ENCODE measurements at places on chromosomes 6 and 20. TPM values are rescaled to one million over a fixed set of nuclear protein-coding genes. Genes with fewer than 3 reads are reported as not detected.

DNA sequence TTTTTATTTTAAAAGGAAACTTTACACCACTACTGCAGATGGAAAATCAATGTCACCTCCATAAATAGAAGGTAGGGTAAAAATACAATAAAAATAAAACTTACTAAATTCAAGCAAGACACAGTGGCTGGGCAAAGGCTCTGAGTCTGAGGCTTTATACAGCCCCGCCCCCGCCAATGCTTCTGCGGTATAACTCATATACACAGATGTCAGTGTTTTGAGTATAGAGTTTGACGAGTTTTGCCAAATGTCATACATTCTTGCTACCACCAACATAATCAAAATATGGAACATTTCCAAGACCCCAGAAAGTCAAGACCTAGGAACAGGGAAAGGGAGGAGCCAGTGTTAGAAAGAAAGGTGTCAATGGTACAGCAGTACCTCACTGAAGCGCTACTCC lies 12.8 kb downstream of the NFATC2 start:
- DNase-seq = no peak
- peaks cover 92% of the 10 kb centered on the region for H3K4me1 ChIP-seq
- no peaks in the 10 kb centered on the region for H3K27me3 ChIP-seq
- peaks cover 38% of the 10 kb centered on the region for H3K36me3 ChIP-seq
- H3K4me3 ChIP-seq = peak overlapping the region; percentile 84
- peak overlapping the region; percentile 99 for H3K27ac ChIP-seq

DNA sequence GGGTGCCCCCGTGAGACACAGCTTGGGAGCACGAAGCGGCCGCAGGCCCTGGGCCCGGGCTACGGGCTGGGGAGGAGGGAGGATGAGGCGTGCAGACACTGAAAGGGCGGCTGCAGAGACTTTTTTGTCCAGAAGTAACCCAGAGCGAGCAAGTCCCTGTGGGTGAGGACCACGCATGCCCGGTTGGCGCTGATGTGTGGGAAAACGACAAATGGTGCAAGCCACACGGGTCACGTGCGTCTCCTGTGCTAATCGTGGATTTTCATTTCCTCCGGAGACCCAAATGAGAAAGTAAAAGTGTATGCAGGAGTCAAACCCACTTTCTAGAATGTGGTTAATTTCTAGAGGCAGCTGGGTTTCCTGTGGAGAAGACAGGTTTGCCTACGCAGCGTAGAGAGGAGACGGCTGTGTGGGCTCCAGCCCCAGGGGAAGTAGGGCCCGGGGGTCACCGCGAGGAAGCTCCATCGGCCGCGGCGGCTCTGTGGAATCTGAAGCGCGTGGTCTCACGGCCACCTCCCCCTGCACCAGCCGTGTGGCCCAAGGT lies 19.0 kb downstream of the DLL1 start:
- H3K4me1 ChIP-seq = peaks cover 9% of the 10 kb centered on the region
- H3K4me3 ChIP-seq = peak overlapping the region; percentile 37
- no peak overlapping the region for H3K27ac ChIP-seq
- peaks cover 50% of the 10 kb centered on the region for H3K27me3 ChIP-seq
- DNase-seq = peak; percentile 51

DNA sequence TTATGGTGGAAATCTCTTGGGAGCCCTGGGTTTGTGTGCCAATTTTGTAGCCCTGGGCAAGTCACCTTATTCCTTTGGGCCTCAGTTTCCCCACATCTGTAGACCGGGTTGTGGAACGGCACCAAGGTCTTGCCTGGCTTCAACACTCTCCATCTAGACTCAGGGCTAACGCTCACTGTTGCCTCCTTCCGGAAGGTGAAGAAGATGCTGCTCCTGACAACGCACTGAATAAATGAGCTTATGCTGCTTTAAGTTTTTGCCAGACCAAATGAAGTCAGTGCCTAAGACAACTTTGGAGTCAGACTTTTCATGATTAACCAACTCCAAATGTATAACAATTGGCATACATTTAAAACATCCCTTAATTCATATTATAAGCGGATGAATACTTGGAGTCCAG lies 53.1 kb downstream of the PSMG4 start:
- no peak for DNase-seq
- no peaks in the 10 kb centered on the region for H3K36me3 ChIP-seq
- H3K27ac ChIP-seq = no peak overlapping the region

The LAMA2 gene
- 0.65 TPM for total RNA-seq

The SEC63 gene
- 90.7 TPM for total RNA-seq

GRCh38 chr6:24630856-24631505 lies 15.0 kb downstream of the KIAA0319 start:
- no peaks in the 10 kb centered on the region for H3K4me1 ChIP-seq
- no peaks in the 10 kb centered on the region for H3K36me3 ChIP-seq
- no peak for DNase-seq

The PI16 gene
- not detected for total RNA-seq

GRCh38 chr6:169425628-169426370 lies 172.2 kb upstream of the THBS2 start:
- no peak overlapping the region for H3K4me3 ChIP-seq
- no peak for DNase-seq
- no peaks in the 10 kb centered on the region for H3K27me3 ChIP-seq
- H3K36me3 ChIP-seq = no peaks in the 10 kb centered on the region
- no peak overlapping the region for H3K27ac ChIP-seq

The TP53TG5 gene
- 0.07 TPM for total RNA-seq

- peak overlapping the region; percentile 16 for H3K4me3 ChIP-seq
- peaks cover 2% of the 10 kb centered on the region for H3K36me3 ChIP-seq
- DNase-seq = peak; percentile 14
- peaks cover 17% of the 10 kb centered on the region for H3K4me1 ChIP-seq
- H3K27me3 ChIP-seq = peaks cover 50% of the 10 kb centered on the region
Measured at GRCh38 chr6:17015144-17015543, 86.7 kb upstream of the STMND1 start.

GRCh38 chr6:3484192-3484591 lies 27.3 kb upstream of the SLC22A23 start:
- no peak for DNase-seq
- no peaks in the 10 kb centered on the region for H3K27me3 ChIP-seq
- H3K36me3 ChIP-seq = no peaks in the 10 kb centered on the region
- H3K27ac ChIP-seq = no peak overlapping the region

The SCGN gene
- total RNA-seq = not detected

DNA sequence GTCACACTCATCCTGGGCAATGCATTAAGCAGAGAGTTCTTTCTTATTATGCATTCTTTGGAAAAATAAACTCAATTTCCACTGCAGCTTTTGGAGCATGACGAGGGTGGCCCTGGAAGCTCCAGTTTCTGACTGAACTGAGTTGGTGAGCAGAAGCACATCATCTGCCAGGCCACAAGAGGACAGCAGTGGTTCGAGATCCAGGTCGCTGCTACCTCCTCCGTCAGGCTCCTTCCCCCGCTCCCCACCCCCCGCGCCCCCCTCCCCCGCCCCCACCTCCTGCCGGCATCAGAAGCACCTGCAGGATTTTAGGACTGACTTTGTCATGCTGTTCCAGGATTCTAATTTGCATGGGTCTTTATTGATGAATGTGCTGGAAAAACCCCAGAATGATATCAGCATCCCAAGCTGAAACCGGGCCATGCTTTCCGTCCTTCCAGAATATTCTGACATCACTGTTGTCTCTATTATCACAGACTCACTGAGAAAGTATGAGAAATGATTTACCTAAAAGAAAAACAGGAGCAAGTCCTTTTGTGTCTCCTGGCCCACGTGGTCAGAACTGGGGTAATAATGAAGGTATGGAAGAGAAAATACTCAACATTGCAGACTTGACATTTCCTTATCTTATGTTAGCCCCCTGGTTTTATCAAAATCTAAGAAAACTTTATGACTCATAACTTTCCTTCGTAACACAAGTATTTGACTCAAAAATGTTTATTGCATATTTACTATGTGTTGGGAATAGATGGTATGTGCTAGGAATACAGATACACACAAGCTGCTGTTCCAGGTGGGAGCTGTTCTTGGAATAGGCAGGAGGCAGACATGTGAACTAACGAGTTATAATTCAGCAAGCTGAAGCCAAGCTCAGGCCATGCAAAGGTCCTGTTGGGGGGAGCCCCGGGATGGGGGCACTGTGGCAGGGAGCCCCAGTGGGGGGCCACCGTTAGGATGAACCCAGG lies 220.2 kb upstream of the EXOC2 start:
- H3K4me3 ChIP-seq = no peak overlapping the region
- H3K4me1 ChIP-seq = no peaks in the 10 kb centered on the region
- no peaks in the 10 kb centered on the region for H3K36me3 ChIP-seq
- H3K27me3 ChIP-seq = peaks cover 8% of the 10 kb centered on the region

GRCh38 chr6:35080821-35081425 lies 60.2 kb downstream of the TCP11 start:
- no peak overlapping the region for H3K27ac ChIP-seq
- no peaks in the 10 kb centered on the region for H3K4me1 ChIP-seq
- no peak overlapping the region for H3K4me3 ChIP-seq
- DNase-seq = no peak
- H3K36me3 ChIP-seq = no peaks in the 10 kb centered on the region
- no peaks in the 10 kb centered on the region for H3K27me3 ChIP-seq
